ENCODE measurements at places on chromosomes 4 and X.

DNA sequence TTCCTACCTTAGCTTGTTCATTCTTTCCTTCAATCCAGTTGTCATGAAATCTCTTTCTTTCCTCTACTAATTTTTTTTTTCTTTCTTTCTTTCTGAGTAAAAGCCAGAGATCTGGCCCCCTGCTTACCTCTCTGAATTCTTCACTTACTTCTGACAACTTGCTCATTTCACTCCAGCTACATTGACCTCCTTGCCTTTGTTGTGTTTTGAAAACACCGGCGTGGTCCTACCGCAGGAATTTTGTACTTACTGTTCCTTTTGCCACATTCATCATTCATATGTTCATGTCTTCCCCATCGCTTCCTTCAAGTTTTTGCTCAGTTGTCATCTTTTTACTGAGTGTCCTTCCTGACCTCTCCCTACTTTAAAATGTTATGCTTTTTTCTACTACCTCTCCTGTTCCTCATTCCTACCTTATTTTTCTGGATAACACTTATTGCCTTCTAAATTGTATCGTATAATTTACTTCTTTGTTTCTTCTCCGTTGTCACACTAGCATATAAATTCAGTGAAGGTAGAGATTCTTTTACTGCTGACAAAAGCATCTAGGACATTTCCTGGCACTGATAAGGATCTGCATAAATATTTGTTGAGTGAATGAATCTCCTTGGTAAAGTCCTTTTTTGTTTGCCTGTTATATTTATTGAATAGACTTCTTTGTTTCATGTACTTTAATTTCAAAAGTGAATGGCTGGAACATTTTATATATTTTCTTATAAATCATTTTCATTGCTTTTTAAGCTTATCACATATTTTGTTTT is 74.4 kb downstream of the NFKB1 start:
- DNase-seq, result no peak

- no peak for DNase-seq
Measured at GRCh38 chr4:5900844-5901243, 8.0 kb upstream of the CRMP1 start.

- no peak for DNase-seq
Measured at GRCh38 chr4:139611391-139611790, 54.2 kb upstream of the MGST2 start.

DNA sequence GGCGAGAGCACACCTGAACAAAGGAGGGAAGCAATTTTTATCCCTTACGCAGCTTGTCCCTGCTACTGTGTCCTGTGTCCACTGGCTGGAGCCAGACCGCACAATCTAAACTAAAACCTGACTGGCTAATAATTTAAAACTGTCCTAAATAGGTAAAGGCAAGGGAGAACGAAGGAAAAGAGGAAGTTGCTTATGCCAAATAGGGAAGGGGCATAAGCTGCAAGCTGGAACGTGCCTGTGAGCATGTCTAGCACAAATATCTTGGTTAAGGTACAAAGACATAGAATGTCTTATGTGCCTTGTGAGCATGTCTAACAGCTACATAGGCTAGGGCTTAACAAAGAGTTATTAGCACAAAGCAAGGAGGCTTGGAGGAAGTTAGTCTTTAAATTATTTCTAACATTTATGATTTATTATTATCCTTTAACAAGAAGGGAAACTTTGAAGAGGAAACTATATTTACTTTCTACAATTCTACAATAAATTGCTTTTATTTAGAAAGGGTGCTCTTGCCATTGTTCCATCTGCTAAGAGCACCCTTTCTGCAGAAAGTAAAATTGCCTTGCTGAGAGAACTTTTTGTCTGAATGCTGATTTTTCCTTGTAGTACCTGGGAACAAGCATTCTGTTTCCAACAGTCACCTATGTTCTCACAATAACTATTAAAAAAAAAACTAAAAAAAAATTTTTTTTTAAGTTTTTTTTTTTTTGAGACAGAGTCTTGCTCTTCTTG is 80.6 kb upstream of the CBR4 start:
- DNase-seq, result no peak

- DNase-seq, result no peak
Measured at GRCh38 chrX:8720136-8720535, 11.8 kb downstream of the ANOS1 start.

DNA sequence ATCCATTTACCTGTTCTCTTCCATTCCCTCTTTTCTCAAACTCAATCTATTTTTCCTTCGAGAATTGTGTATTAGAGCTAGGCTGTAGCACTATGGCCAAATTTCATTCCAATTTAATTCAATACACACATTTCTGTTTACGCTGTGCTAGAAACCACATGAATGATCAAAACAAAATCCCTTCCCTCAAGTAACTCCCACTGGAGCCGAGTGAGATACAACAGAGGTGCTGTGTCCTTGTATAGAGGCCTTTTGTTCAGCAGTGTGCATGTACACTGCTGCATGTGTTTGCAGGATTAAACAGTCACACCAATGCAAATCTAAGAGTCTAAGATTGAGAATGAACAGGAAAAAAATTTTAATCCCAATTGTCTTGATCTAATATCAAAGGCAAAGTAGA is 734.2 kb downstream of the RAPGEF2 start:
- DNase-seq, result no peak

DNA sequence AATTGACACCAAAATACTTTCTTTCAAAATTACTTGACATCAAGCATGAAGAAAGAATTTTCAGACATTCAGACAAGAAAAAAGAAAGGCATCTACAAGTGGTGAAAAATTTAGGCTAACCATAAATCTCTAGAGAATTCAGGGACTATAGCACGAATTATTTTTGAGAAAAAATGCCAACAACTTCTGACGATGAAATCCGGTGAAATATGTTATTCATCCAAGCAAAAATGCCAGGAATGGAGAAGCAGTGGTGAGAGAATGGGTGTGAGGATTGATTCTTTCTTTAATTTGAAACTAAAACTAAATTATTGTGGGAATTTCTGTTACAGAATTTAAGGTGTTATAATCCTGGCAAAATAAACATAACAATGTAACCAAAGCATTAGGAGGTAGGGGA is 69.4 kb upstream of the SORBS2 start:
- DNase-seq, result no peak

- DNase-seq, result no peak
Measured at GRCh38 chr4:4311193-4311592, 21.1 kb downstream of the ZBTB49 start.

DNA sequence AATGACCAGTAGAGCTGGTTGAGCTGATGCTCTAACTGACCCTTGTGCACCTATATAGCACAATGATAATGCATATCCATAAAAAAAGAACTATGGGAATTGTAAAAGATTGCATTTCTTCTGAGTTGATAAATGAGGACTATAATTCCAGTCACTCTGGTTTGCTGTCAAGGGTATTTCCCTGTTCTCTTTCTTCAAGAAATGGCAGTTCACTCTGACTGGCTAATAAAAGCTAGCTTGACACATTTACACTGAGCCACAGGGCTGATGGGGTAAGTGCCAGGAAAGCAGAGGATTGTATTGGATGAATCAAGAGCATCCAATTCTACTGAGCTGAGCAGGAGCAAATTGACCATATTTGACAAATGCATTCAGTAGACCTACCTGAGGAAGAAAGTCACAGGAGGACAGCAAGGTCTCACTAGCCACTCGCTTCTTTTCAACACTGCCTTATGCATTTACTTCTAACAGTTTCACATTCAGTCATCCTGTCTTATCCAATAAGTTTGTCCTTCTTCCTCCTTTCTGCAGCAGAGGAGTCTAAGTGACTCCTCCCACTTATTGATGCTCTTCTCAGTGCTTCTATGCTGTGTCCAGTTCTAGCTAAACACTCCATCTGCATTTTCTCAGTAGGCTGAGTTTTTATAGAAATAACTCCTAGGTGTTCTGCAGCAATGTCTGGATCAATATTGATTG is 43.0 kb downstream of the RBMX2 start:
- no peak for DNase-seq

DNA sequence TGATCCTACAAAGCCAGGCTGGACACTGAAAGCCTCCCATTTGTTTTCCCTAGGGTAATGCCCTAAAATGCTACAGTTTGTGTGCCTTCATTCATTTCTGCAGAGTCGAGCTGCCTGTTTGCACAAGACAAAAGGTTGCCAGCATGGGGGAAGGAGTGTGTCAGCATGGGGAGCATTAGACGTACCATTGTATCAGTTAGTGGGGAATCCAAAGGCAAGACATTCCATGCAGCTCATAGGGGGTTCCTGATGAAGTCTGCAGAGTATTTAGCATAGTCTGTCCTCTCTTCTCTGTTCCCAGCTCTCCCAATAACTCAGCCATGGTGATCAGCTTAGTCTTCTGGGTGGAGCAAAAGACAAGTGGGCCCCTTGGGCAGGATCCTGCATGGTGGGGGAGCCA is 276.9 kb upstream of the PCDH7 start:
- peak; percentile 39 for DNase-seq

DNA sequence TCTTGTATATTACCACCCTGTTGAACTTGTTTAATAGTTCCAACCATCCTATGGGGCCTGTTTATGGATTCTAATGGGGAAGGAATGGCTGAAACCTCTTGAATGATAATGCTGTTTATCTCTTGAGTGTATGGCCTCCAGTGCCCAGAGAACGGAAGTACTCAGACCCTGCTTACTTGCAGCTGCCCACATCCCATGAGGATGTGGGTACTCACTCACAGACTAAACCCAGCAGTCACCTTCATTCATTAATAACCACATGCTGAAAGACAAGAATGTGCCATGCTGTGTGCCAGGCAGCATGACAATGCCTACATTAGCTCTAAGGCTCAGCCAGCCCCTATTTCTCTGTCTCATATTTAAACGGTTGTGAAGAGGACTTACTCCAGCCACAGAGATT is 5.9 kb upstream of the ARMCX5 start:
- DNase-seq, result no peak

DNA sequence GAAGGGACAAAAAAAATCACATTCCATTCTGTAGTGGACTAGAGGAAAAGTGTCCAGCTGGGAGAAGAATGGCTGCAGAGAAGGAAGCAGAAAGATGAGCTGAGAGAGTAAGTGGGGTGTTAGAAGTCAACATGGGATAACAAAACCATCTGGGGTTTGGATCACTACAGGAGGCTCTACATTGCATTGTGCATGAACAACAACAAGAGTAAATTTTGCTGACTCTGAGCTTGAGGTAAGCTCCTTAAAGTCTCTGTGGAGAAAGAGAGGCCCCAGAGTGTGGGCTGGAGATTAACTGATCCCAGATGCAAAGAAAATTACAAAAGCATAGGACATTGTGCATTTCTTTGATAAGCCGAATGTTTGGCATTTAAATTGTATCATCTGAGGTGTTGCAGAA is 128.9 kb downstream of the UGT8 start:
- DNase-seq, result no peak

- no peak for DNase-seq
Measured at GRCh38 chrX:134727363-134727762, 69.1 kb upstream of the PLAC1 start.

DNA sequence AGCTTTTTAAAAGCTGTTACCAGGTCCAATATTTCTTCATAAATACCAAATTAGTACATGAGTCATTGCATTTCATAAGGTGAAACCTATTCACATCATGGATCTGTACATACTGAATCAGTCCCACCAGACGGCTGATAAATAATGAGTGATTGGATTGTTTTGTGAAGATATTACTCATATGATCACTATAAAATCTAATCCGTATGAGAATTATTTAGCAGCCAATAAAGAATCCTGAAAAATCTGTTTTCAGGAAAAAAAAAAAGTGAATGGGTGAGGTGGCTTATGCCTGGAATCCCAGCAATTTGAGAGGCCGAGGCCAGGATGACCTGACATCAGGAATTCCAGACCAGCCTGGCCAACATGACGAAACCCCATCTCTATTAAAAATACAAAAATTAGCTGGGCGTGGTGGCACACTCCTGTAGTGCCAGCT is 438.1 kb downstream of the INPP4B start:
- DNase-seq, result no peak

DNA sequence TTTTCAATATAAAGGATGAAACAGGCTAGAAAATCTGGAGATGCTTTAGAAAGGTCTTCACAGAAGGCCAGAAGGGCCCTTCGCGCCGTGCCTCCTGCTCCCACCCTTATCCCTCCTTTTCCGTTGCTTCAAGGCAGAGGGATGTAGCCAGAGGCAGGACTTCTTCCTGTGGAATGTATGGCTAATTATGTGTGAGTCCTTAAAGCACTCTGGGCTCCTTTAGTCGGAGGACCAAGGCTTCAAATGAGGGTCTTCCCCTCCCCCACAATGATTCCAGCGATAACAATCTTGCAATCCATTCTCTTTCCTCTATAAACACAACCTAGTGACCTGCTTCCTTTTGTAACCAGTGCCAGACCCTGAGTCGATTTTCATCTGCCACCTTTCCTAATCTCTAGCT is 103.5 kb downstream of the GPC3 start:
- peak; percentile 8 for DNase-seq

- DNase-seq, result no peak
Measured at GRCh38 chrX:18561020-18561419, 110.9 kb downstream of the RS1 start.

DNA sequence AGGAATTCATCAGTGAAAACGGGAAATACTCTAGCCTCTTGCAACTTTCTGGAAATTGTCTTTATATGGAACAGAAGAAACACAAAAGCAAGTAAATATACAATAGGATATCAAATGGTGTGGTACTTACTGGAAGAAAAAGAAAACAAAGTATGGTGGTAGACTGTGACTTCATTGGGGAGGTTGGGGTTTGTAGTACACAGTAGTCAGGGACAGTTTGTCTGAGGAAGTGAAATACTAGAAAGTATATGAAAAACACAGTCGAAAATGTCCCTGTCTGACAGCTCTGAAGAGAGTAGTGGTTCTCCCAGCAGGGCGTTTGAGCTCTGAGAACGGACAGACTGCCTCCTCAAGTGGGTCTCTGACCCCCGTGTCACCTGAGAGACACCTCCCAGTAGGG is 390.0 kb upstream of the NWD2 start:
- no peak for DNase-seq

DNA sequence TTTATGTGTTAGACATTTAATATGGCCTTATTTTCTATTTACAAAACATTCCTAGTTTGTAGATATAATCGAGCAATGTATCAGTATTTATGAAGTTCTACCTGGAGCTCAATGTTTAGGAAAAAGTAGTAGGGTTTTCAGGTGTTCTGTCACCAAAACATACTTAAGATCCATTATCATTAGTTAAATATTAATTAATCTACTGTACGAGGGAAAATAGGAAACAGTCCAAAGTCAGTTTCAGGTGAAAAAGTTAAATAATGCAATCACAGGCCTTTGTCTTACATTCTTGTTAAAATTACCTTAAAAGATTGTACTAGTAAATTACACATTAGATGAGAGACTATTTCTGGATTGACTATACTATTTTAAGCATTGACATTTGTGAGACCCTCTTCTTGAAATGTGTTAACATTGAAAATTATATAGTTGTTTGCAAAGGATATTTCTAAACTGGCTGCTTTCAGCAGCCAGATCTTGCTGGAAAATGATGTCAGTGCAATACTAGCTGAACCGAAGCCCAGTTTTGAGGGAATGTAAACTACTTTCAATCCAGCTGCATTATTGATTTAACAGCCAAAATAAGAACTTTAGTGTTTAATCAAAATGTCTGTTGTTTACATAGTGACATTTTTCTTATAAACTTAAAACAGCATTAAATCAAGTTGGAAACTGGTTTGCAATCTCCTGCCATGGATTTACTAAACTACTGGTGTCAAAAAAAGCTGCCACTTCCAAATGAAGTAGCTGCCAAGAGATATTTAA is 19.3 kb downstream of the GUCY1B1 start:
- DNase-seq, result no peak

GRCh38 chr4:5654791-5655190 is 53.6 kb downstream of the EVC2 start:
- DNase-seq, result no peak
